ENCODE measurements at places on chromosomes 11 and 22.

DNA sequence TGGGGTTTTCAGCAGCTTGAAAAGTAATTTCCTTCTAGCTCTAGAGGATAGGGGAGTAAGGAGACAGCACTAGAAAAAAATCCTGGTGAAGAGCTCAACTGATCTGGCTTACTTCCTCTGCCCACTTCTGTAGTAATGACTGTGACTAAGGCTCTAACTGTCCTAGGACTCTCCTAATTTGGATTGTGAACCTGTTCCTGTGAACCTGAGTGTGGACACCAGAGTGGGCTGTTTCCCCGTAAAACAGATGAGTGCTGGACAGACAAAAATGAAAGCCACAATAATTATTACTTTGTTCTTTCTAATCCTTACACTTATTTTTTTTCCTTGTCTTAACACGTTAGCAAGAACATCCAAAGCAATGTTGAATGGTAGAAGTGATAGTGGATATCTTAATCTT, 154.1 kb downstream of the AASDHPPT start:
- no peak for DNase-seq

GRCh38 chr11:110453684-110454354, 24.1 kb downstream of the FDX1 start:
- DNase-seq = no peak

DNA sequence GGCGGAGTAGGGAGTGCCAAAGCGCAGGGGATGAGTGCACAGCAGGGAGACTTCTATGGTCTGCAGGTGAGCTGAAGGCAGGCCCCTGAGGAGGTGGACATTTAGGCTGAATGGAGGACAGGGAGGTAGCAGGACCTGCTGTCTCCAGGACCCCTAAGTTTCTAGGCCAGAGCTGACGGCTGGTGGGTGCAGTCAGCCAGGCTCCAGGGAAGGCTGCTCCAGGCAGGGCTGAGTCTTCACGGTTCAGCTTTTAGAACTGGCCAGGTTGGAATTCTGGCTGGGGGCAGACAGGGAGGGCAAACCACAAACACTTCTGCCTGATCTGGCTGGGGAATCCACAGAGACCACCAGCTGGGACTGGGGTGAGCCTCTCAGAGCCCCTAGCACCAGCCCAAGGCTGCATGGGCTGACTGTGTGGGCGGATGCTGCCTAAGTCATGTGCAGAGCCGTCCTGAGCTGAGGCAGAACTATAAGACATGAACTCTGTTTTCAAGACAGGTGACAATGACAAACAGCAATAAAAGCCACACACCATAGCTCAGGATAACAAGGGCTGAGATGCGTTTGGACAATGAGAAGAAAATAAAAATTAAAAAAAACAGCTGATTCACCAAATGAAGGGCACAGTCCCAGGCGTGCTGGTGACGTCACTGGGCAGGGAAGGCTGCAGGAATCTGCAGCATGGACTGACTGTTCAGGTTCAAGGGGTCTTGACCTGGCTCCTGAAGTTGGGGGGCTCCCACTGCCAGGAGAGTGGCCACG, 10.4 kb upstream of the MALAT1 start:
- no peak for DNase-seq

- no peak for DNase-seq
Observed at GRCh38 chr11:108754901-108755625, 90.2 kb downstream of the DDX10 start.

- no peak for DNase-seq
Observed at GRCh38 chr11:47511917-47512316, 41.0 kb downstream of the CELF1 start.

- DNase-seq = no peak
Observed at GRCh38 chr11:7165911-7166310, 77.1 kb downstream of the RBMXL2 start.

- no peak for DNase-seq
Observed at GRCh38 chr11:94794287-94795168, 26.4 kb downstream of the AMOTL1 start.

- DNase-seq = no peak
Observed at GRCh38 chr11:103585401-103585800, 451.0 kb upstream of the DDI1 start.

DNA sequence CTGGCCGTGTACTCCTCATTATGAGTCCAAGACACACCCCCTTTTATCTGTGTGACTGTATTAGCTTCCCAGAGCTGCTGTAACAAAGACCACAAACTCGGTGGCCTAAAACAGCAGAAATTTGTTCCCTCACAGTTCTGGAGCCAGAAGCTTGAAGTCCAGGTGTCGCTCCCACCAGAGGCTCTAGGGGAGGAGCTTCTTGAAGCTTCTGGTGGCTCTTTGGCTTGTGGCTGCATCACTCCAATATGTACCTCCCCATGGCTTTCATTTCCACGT, 3.0 kb downstream of the PRR5 start:
- no peak for DNase-seq

DNA sequence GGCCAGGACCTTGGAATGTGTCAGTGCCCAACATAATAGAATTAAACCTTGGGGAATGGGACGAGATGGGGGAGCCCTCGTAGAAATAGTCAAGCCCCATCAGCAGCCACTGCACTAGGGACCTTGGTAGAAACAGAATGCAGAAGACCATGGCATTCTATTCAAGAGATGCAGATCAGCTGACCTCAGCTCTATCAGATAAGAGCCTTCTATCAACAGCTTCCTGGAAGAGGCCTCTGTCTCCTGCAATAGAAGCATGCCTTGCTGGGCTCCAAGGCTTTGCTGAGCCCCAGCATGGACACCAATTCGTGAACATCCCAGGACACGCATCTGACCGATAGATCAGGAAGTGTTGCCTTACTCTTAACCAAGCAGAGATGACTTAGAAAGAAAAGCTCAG, 27.5 kb upstream of the FLI1 start:
- DNase-seq = no peak

DNA sequence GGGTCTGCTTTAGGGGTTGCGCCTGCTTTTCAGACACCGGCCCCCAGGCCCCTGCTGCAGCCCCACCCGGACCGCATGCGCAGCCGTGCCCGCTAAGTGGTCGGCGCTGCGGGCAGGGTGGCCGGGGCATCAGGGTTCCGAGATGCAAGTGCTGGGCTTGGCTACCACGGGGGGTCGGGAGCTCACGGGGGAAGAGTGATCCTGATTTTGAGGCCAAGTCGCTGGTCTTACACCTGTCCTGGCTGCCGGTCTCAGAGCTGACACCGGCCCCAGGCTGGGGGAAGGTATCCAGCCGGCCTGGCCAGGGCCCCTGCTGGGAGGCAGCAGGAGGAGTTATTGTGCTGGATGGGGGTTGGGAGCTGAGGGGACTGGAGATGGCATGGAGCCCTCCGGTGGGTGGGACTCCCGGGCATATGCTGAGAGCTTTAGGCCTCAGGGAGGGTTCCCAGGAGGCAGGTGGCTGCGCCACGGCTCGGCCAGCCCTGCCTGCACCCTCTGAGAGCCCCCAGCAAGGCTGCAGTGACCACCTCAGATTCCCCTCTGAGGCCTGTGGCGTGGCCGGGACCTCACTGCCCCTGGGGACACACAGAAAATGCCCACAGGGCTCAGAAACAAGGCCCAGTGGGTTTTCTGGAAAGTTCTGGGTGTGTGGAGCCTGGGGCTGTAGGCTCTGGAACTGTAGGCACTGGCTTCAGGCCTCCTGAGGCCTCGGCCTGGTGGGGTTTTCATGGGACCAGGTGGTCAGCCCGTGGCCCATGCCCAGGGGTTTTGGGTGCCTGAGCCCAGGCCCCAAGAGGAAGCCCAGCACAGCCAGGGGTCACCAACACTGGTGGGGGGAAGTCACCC, 4.4 kb upstream of the MUC5AC start:
- DNase-seq = no peak
